Natural killer cell treated with Interleukin-12 subunit alpha and Interleukin-12 subunit beta and Interleukin-15 and Interleukin-18, amount 100 ng/mL, for 72 hours (primary cell): ENCODE measurements at places on chromosomes 4 and X.

GRCh38 chrX:24405959-24406358, 45.5 kb downstream of the SUPT20HL1 start:
- no peaks in the 10 kb centered on the region for H3K36me3 ChIP-seq
- DNase-seq = no peak

- no peak for DNase-seq
- H3K27me3 ChIP-seq = no peaks in the 10 kb centered on the region
- H3K27ac ChIP-seq = no peak overlapping the region
- no peak overlapping the region for H3K4me3 ChIP-seq
- peaks cover 7% of the 10 kb centered on the region for H3K36me3 ChIP-seq
Measured at GRCh38 chr4:132683957-132684356, 465.1 kb upstream of the PCDH10 start.

GRCh38 chrX:133171962-133172708, 46.0 kb downstream of the TFDP3 start:
- H3K4me3 ChIP-seq = no peak overlapping the region
- H3K27me3 ChIP-seq = peaks cover 23% of the 10 kb centered on the region
- DNase-seq = no peak
- no peaks in the 10 kb centered on the region for H3K4me1 ChIP-seq
- H3K27ac ChIP-seq = no peak overlapping the region
- H3K36me3 ChIP-seq = no peaks in the 10 kb centered on the region

DNA sequence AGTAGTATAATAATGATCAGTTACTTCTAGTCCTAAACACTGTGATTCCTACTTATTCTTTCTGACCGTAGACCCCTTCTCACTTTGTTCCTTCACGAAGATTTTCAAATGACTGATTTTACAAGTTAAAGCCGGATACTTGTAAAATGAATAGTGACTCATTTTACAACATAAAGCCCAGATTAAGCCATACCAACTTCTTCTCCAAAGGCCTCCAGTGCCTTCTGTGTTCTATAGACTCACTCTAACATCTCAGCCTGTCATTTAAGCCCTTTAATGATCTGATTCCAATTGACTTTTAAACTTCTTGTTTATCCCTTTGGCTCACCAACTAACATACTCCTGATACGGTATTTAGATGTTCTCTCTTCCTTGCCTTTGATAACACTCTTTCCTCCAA, 480.0 kb upstream of the HS3ST1 start:
- DNase-seq = no peak
- no peak overlapping the region for H3K4me3 ChIP-seq
- H3K4me1 ChIP-seq = no peaks in the 10 kb centered on the region
- no peaks in the 10 kb centered on the region for H3K36me3 ChIP-seq
- no peak overlapping the region for H3K27ac ChIP-seq

DNA sequence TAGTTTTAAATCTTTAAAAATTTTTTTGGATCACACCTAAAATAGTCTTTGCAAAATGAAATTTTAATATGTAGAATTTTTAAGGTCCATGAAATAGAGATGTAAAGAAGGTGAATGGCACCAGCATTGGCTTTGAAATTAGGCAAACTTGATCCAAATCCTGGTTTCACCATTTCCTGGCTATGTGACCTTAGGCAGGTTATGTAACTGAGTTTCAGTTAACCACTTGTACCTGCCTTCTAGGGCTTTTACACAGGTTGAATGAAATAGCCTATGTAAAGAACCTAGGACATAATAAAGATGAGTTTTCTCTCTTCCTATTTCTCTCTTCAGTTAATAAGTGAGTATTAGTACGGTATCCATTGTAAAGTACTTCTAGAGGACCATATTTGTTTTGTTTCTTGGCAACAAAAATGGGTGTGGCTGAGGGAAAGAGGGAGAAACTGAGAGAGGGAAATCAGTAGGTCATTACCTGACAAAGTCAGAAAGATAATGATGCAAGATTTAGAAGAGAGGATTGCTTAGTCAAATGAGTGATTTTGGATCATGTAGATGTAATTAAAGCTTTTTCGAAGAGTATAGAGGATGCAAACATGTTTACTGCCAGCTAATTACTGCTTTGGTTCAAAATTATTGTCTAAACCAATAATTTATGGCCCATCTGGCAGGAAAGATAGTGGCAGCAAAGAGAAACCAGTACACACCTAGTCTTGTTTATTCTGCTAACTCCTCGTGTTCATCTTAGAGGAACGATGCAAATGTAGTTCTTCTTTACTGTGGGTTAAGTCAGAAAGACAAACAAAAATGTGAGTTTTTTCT, 81.9 kb downstream of the PDLIM5 start:
- no peaks in the 10 kb centered on the region for H3K36me3 ChIP-seq
- H3K27me3 ChIP-seq = no peaks in the 10 kb centered on the region
- peaks cover 6% of the 10 kb centered on the region for H3K4me1 ChIP-seq
- no peak overlapping the region for H3K27ac ChIP-seq

- peaks cover 31% of the 10 kb centered on the region for H3K4me1 ChIP-seq
- H3K4me3 ChIP-seq = no peak overlapping the region
- H3K27me3 ChIP-seq = no peaks in the 10 kb centered on the region
- DNase-seq = no peak
Measured at GRCh38 chrX:21934414-21934813, 6.1 kb upstream of the SMS start.

GRCh38 chrX:20132666-20133065, 9.0 kb downstream of the EIF1AX start:
- H3K4me1 ChIP-seq = peaks cover 10% of the 10 kb centered on the region
- H3K36me3 ChIP-seq = peaks cover 9% of the 10 kb centered on the region
- no peak overlapping the region for H3K27ac ChIP-seq
- no peak for DNase-seq
- H3K4me3 ChIP-seq = no peak overlapping the region

DNA sequence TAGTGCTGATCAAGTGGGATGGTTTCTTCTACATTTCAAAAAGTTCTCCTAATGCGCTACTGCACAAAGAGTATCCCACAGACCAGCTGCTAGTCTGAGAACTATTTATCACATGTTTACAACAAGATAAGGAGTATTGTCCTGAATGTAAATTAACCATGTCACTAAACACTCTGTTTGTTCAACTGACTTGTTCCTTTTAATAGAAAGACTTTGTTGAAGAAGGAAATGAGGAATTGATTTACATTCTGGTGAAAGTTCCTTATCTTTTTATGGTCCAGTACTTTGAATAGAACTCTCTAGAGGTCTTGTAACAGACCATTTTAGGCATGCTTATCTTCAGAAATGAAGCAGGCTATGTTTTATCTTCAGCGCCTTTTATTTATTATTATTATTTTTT, 67.3 kb upstream of the IL13RA1 start:
- H3K27ac ChIP-seq = no peak overlapping the region
- no peak overlapping the region for H3K4me3 ChIP-seq
- DNase-seq = no peak
- H3K27me3 ChIP-seq = no peaks in the 10 kb centered on the region

- peaks cover 25% of the 10 kb centered on the region for H3K4me1 ChIP-seq
- no peaks in the 10 kb centered on the region for H3K27me3 ChIP-seq
- H3K36me3 ChIP-seq = no peaks in the 10 kb centered on the region
- no peak overlapping the region for H3K27ac ChIP-seq
- no peak overlapping the region for H3K4me3 ChIP-seq
- DNase-seq = no peak
Measured at GRCh38 chr4:87030755-87031441, 96.1 kb downstream of the AFF1 start.

DNA sequence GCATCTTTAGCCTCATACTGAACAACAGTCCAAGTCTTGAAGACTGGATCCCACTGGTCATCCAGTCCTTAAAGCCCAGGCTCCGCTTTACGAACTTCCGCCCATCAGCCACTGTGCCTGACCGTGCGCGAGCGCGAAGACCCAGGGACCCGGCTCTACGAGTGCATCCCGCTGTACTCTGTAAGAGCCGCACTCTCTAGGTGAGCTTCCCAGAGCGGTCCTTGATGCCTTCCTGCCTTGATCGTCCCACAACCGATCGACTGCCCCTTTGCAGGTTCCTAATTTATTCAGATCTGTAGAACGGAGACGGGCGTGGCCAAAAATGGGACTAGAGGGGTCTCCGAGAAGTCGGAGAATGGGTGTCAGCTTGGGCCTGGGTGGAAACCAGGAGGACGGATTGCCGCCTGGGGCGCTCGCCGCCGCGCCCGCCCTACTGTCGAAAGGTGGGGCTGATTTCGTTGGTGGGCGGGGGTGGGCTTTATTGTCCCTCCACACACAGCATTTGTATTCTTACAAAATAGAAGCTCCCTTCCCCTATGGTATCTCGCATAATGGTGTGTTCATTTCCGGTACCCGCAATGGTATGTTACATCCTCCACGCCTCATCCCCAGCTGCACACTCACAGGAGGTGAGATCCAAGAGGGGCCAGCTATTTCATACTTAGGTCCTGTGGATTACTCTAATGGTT, 42.3 kb upstream of the FAM156A start:
- no peaks in the 10 kb centered on the region for H3K36me3 ChIP-seq
- no peak for DNase-seq
- H3K27ac ChIP-seq = peak overlapping the region; percentile 36
- H3K4me1 ChIP-seq = peaks cover 18% of the 10 kb centered on the region

GRCh38 chr4:174084542-174084941, 198.9 kb downstream of the FBXO8 start:
- H3K36me3 ChIP-seq = no peaks in the 10 kb centered on the region
- peaks cover 3% of the 10 kb centered on the region for H3K27me3 ChIP-seq
- no peaks in the 10 kb centered on the region for H3K4me1 ChIP-seq
- no peak overlapping the region for H3K27ac ChIP-seq
- H3K4me3 ChIP-seq = no peak overlapping the region

DNA sequence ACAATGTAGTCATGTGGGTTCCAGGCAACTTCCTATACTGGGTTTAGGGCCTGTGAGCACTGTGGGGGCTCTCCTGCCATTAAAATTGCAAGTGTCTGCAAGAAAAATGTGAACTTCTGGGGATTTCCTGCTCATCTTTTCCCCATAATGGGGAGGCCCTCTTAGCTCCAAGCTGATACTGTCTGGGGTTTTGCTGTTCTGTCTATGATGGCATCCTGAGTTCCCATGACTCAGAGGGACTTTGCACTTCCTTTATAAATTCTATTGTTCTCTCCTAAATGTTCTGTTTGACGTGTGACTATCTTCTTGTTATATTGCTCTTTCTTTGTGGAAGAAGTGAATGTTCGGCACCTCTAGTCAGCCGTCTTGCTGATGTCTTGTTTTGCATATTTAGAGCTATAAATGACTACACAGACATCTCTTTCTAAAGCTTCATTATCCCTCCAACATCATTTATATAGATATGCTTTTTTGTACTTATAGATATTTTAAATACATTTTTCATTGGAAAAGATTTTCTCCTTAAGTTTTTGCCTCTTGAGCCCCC, 465.8 kb downstream of the NAF1 start:
- no peak overlapping the region for H3K4me3 ChIP-seq
- no peak overlapping the region for H3K27ac ChIP-seq
- no peaks in the 10 kb centered on the region for H3K36me3 ChIP-seq
- H3K27me3 ChIP-seq = no peaks in the 10 kb centered on the region
- no peak for DNase-seq
- H3K4me1 ChIP-seq = no peaks in the 10 kb centered on the region

DNA sequence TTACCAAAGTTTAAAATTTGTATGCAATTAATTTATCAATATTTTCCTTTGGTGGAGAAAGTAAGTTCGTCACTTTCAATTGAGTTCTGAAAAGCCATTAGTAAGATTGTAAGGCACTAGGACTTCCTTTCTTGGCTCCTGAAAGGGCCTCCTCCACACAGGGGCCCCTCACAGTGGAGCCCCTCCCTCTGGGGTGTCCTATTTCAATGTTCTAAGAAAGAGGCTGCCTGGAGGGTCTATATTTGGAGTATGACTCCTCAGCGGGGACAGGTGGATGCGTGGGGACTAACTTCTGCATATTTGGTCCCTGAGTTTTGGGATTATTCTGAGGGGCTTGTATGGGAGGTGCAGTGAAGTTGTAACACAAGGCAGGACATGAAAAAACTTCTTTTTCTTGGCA, 1.6 kb upstream of the ARMCX4 start:
- DNase-seq = no peak
- H3K27me3 ChIP-seq = peaks cover 10% of the 10 kb centered on the region
- H3K4me3 ChIP-seq = no peak overlapping the region
- no peak overlapping the region for H3K27ac ChIP-seq

GRCh38 chrX:142363501-142363900, 158.4 kb upstream of the MAGEC2 start:
- H3K4me1 ChIP-seq = no peaks in the 10 kb centered on the region
- no peak overlapping the region for H3K27ac ChIP-seq
- peaks cover 3% of the 10 kb centered on the region for H3K27me3 ChIP-seq
- H3K4me3 ChIP-seq = no peak overlapping the region
- peaks cover 4% of the 10 kb centered on the region for H3K36me3 ChIP-seq

DNA sequence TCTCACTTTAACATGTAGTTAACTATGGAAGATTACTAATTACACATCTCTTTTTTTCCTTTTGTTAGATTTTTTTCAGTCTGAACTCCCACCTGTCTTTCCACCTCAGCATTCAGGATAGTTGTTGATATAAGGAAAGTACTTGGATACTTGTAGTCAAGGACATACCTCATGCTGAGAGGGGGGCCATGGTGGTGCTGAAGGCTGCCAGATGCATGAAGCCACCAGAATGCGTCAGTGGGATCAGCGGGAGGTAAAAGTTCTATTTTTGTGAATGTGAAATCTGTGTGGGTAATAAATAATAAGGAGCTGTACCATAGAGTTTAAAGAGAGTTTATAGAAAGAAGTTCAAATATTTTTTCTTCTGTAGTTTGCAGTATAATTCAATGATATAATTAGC, 13.1 kb upstream of the NDST4 start:
- H3K4me3 ChIP-seq = no peak overlapping the region
- no peak overlapping the region for H3K27ac ChIP-seq
- no peak for DNase-seq
- no peaks in the 10 kb centered on the region for H3K4me1 ChIP-seq
- no peaks in the 10 kb centered on the region for H3K27me3 ChIP-seq
- H3K36me3 ChIP-seq = no peaks in the 10 kb centered on the region

DNA sequence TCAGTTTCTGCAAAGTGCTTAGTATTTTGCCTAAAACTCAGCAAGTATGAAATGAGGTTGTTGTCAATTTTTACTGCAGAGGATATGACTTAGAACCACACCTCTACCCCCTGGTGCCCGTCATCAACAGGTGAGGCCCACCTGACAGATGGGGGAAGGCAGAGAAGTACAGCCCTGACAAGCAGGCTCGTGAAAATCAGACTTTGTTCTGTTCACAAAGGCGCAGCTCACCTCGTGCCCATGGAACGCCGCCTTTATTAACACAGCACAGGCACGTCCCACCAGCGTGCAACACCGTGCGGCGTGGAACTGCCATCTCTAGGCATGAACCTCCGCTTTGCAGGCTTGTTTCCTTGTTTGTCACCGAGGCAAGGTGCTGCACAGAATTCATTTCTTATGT, 13.3 kb downstream of the CYP4V2 start:
- H3K4me1 ChIP-seq = peaks cover 26% of the 10 kb centered on the region
- peaks cover 13% of the 10 kb centered on the region for H3K36me3 ChIP-seq
- peak overlapping the region; percentile 64 for H3K27ac ChIP-seq
- H3K27me3 ChIP-seq = no peaks in the 10 kb centered on the region
- DNase-seq = no peak

- no peak for DNase-seq
- H3K27me3 ChIP-seq = peaks cover 6% of the 10 kb centered on the region
- no peak overlapping the region for H3K4me3 ChIP-seq
- no peaks in the 10 kb centered on the region for H3K36me3 ChIP-seq
Measured at GRCh38 chr4:125736057-125736456, 421.3 kb downstream of the FAT4 start.
